Activated T-cell treated with anti-CD3 and anti-CD28 coated beads, Interleukin-2, amount 50 U/mL, for 24 hours (primary cell): ENCODE measurements at places on chromosomes 5 and 9.

- DNase-seq = no peak
These were observed 167.1 kb downstream of the NIPBL start for GRCh38 chr5:37043693-37044092.

DNA sequence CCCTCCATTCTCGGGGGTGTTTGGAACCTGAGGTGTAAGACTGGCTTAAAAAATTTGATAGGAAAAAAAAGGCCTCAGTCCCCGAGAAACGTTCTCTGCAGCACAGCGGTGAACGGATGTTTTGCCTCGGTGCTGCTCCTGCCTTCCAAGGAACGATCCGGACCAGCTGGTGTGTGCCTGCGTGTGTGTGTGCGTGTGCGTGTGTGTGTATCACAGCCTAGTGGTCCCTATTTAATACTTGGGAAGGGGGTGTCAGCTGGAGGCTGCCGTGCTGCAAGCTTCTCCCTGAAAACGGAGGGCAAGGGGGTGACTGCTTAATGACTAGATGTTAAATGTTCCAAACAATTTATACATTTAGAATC, 76.9 kb downstream of the LHX2 start:
- no peak for DNase-seq

DNA sequence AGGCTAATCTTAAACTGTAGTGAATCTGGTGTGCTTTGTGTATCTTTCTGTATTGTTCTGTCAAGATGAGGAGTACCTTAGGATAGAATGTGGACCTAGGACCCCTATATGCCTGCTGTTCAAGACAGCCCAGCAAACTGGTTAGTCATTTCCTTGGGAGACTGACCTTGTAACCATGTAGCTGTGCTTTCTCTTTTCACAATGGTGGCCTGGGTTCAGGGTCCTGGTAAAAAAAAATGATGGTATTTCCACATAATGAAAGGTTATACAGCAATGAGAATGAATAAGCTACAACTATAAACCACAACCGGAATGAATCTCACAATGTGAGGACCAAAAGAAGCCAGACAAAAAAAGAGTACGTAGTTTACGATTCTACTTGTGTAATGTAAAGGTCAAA, 36.4 kb upstream of the F2RL1 start:
- no peak for DNase-seq

GRCh38 chr9:122318284-122318683, 52.5 kb upstream of the PTGS1 start:
- DNase-seq = no peak

- DNase-seq = no peak
These were observed 36.5 kb upstream of the GPBP1 start for GRCh38 chr5:57137401-57137800.

DNA sequence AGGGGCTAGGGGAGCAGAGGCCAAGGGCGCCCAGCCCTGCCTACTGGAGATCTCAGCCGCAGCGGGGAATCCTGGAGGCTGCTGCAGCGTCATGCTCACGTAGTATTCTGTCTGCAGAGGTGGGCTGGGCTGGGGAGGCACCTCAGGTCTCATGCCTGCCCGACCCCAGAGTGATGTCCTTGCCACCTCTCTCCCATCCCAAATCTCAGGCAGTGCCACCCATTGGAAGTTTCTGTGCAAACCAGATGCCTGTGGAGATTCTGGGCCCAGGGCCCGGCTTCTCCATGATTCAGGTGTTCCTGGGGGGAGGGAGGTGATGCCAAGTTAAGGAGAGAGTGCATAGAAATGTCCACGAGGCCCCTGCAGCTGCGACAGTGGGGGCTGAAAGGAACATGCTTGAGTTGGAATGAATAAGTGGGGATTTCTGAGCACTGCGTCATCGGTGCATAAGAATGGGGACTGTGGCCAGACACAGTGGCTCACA, 72.0 kb downstream of the ANKRD33B start:
- no peak for DNase-seq

- no peak for DNase-seq
These were observed 1.8 kb downstream of the AUH start for GRCh38 chr9:91359734-91360470.

DNA sequence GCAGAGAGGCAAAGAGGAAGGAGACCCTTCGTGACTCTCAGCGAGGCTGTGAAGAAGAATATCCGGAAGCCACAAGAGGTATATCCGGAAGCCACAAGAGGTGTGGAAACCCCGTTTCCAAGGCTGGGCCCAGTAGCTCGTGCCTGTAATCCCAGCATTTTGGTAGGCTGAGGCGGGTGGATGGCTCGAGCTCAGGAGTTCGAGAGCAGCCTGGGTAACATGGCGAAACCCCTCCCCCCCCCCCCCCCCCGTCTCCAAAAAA, 612 bp upstream of the BBLN start:
- peak; percentile 68 for DNase-seq

GRCh38 chr9:34654323-34655051, 2.5 kb downstream of the IL11RA start:
- no peak for DNase-seq

DNA sequence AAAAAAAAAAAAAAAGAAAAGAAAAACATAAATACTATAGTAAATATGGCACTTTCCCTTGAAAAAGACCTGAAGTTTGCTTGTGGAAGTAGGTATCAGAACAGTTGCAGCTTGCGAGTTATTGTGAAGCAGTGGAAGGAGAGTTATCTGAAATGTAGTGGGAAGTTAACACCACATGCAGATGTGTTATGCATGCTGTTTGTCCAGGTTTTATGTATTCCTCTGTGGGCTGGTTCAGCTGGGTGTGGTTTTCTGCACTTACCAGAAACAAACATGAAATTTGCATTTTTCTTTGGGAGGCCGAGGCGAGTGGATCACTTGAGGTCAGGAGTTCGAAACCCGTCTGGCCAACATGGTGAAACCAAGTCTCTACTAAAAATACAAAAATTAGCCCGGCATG, 42.1 kb upstream of the CTNNA1 start:
- DNase-seq = no peak

- no peak for DNase-seq
These were observed 171.5 kb upstream of the GNA14 start for GRCh38 chr9:77819657-77820056.

GRCh38 chr9:120043448-120043847, 536.5 kb downstream of the CDK5RAP2 start:
- DNase-seq = no peak

DNA sequence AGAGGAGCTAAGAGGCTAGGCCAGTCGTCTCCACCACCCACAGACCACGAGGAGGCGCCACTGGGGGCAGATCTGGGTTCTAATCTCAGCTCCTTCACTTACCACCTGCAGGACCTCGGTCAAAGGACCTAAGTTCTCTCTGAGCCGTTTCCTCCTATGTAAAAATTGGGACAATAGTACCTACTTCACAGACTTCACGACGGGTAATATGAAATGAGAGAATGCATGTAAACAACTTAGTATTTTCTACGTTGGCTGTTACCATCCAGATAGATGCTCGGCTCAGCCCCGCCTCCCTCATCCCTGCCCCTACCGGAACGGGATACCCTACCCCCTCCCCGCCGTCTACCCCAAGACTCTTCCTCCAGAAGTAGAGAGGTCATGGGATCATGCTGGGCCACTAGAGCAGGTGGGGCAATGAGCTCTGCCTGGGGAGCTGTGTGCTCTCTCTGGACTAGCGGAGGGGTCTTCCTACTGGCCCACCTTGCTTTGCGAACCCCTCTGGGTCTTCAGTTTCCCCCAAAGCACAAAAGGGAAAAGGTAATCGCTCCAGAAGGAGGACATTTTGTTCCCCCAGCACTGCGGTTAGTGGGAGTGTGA, 541 bp downstream of the GNPDA1 start:
- DNase-seq = peak; percentile 77

DNA sequence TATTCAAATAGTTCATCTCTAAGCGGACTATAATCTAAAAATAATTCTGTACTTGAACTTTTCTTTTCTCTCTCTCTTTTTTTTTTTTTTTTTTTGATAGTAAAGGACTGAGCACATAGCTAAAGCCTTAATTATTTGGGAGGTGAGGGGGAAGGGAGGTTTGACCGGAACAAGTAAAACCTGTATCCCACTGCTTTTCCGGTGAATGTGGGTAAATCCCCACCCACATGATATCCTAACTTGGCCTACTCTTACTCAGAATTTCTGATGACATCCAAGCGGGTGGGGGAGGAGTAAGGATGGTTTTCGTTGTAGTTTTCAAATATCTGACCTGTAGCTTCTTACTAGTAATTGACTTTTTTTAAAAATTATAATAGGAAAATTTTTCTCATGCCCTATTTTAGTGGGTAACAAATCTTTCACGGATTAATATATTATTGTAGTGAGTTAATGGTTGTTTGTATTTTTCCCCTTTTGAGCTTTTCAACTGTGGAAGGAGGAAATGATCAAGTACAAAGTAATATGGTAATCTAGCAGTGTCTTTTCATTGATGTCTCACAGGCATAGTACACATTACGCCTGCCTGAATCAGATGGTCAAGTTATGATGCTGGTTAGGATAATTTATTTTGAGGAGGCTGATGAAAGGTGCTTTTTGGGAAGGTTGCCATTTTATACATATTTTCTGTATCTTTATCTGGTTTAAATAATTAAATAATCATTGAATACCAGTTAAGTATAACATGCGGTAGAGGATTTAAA, 2.2 kb upstream of the ELL2 start:
- no peak for DNase-seq

DNA sequence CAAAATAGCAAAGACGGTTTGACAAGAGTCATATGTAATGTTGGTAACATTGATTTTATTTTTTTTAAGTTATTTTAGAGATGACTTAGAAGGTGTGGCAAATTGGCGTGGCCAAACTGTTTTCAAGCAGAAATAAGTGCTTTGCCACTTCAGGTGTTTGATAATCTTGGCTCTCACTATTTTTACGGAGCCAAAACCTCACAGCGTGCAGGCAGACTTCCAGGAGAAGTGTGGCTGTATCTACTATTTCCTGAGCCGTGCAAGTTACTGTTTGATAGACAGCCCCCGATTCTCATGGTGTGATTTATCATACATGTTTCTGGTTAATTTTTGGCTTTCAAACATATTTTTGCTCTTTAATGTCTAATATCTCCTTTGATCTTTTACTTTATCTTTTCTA, 269.5 kb downstream of the ADAMTSL1 start:
- no peak for DNase-seq

GRCh38 chr5:82813861-82814260, 263.3 kb downstream of the TMEM167A start:
- no peak for DNase-seq
